ENCODE measurements at places on chromosomes 2 and 18. TPM values are rescaled to one million over a fixed set of nuclear protein-coding genes. Genes with fewer than 3 reads are reported as not detected.

- no peak for DNase-seq
Measured at GRCh38 chr2:152174574-152174973, 989 bp downstream of the STAM2 start.

DNA sequence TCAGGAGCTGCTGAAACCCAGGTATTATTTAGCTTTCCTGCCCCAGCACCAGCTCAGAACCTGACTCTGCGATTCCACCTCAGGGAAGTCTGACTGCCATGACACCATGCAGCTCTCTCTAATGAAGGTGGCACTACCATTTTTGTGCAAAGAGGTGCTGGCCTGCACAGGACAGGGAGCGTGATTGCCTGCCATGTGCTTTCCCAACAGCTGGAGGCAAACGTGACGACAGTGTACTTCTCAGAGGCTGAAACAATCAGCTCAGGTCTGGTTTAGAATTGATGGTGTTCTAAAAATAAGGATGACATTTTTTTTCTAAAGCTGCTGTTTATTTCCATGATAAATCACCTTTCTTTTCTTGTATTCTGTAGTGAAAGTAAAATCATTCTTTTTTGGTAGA, 75.2 kb upstream of the TTC39C start:
- DNase-seq = no peak

- no peak for DNase-seq
Measured at GRCh38 chr2:170771421-170771937, 1.3 kb downstream of the ERICH2 start.

DNA sequence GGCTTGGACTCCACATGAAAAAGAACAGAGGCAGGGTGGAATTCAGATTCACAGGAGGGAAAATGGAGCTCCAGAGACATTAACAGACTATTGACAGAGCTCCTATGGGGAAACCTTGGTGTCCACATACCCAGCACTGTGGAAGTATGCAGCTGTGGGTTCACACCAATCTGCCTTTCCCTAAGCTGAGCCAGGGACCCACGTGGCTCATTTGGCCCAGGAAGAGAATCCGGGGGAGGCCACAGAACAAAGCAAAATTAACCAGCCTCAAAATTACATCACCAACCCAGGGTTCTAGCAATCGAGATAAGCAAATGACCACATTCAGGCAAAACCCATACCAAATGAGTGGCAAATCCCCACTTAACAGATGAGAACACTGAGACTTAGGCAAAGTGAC, 105.8 kb upstream of the TWIST2 start:
- DNase-seq = no peak

GRCh38 chr2:10863837-10864236, 47.9 kb upstream of the KCNF1 start:
- DNase-seq = no peak

GRCh38 chr18:53458944-53459580, 765.4 kb downstream of the MBD2 start:
- peak; percentile 5 for DNase-seq

- no peak for DNase-seq
Measured at GRCh38 chr2:150007815-150008430, 420.3 kb upstream of the MMADHC start.

GRCh38 chr2:133972786-133973185, 281.1 kb upstream of the MGAT5 start:
- no peak for DNase-seq

DNA sequence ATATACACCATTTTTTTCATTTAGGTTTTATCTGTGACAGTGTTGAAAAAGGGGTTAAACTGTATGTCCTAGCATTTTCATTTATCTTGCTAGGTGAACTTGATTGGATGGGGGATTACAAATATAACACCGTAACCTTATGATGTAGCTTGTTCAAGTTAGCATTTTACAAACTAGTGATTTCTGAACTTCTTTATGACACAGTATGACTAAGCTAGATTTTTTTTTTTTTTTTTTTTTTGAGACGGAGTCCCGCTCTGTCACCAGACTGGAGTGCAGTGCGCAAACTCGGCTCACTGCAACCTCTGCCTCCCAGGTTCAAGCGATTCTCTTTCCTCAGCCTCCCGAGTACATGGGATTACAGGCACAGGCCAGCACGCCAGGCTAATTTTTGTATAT, 47.1 kb downstream of the KCMF1 start:
- DNase-seq = no peak

- no peak for DNase-seq
Measured at GRCh38 chr2:61151436-61151835, 10.6 kb upstream of the C2orf74 start.

DNA sequence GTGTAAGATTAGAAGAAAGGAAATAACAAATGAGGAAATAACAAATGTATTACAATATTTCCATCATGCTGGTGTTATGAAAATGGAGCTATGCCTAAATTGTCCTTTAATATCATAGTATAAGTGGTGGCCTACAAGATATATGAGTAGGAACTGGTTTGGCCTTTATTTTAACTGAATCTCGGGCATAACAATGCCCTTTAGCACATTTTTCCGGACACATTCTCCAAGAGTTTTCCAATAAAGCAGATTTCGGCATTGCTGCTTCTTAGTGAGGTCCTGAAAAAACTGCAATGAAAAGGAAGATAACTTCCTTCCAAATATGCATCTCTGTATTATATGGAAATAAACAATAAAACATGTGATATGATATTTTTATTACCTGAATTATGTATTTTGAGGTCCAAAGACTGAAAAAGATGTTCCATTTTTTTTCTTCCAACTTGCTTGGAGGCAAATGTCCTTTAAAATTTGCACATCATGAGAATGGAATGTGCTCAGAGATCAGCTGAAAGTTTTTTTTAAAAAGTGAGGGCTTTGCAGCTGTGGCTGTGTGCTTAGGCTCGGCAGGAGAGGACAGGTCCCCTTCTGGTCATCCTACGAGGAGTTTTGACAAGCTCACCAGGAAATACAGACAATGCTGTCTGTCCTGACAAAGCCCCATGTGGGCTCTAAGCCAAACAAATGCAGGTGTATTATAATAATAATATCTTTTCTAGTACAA, 132.3 kb upstream of the RND3 start:
- DNase-seq = peak; percentile 42

- DNase-seq = peak; percentile 79
Measured at GRCh38 chr18:7221424-7222155, 9.3 kb upstream of the LRRC30 start.

DNA sequence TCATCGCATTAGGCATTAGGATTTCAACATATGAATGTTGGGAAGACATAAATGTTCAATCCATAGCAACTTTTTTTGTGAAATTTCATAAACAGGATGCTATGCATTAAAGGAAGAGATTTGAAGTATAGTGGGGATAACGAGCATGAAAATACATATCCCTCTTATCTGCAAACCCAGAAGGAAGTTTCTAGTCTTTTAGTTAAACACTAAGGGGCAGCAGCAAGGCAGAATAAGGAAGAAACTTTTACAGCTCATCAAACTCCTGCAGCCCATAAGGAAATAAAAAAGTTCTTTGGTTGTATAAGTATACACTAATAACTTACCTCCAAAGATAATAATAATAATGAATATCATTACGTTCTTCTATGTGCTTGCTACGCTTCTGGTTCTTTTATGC, 81.5 kb downstream of the CD226 start:
- DNase-seq = no peak

Gene ZSWIM2
- polyA plus RNA-seq = 0.45 TPM

Gene TBR1
- not detected for polyA plus RNA-seq

Gene POTEI
- 1.2 TPM for polyA plus RNA-seq

Gene ASAP2
- 15.4 TPM for polyA plus RNA-seq

Gene MOGAT1
- not detected for polyA plus RNA-seq

Gene POMC
- polyA plus RNA-seq = 5.6 TPM

Gene ASNSD1
- 41.0 TPM for polyA plus RNA-seq

Gene SEMA4F
- 7.4 TPM for polyA plus RNA-seq

Gene ABCG8
- 6.5 TPM for polyA plus RNA-seq

Gene IL36A
- polyA plus RNA-seq = not detected

Gene SULT1C2
- 15.3 TPM for polyA plus RNA-seq

Measured in hepatocyte (in vitro differentiated cells).